Right atrium auricular region (tissue), 2 donors: ENCODE measurements at places on chromosomes 6 and 20. TPM values are rescaled to one million over a fixed set of nuclear protein-coding genes. Genes with fewer than 3 reads are reported as not detected.

GJA1 gene
- total RNA-seq, result 122 TPM

CD83 gene
- 2.1 TPM for total RNA-seq

TCF15 gene
- total RNA-seq, result 8.0 TPM

SDC4 gene
- total RNA-seq, result 71.4 TPM

ME1 gene
- total RNA-seq, result 26.5 TPM

GRCh38 chr20:25135031-25135430 is 53.1 kb upstream of the VSX1 start:
- no peak for DNase-seq

GRCh38 chr20:46364670-46365486 is 41.5 kb downstream of the ELMO2 start:
- no peak for DNase-seq

GRCh38 chr20:16363506-16364319 is 209.5 kb downstream of the KIF16B start:
- no peak for DNase-seq

DNA sequence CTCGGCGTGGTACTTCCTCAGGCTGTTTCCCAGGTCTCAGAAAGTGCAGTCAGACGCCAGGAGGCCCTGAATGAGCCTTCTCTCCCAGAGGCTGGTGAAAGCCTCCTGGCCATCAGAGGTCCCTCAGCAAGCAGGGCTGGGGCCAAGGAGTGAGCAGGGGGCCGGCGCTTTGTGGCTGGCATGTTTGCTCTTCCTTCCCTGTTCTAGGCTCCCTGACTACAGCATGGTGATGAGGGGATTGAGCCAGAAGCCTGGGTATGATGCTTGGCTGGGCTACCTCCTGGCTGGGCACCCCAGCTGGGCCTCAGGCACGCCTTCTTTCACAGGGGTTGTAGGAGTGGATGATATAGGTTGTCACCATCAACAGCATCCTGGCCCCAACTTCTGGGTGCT is 11.7 kb upstream of the DNAJC5 start:
- no peak for DNase-seq
